ENCODE measurements at places on chromosomes 5 and 9. TPM values are rescaled to one million over a fixed set of nuclear protein-coding genes. Genes with fewer than 3 reads are reported as not detected.

DNA sequence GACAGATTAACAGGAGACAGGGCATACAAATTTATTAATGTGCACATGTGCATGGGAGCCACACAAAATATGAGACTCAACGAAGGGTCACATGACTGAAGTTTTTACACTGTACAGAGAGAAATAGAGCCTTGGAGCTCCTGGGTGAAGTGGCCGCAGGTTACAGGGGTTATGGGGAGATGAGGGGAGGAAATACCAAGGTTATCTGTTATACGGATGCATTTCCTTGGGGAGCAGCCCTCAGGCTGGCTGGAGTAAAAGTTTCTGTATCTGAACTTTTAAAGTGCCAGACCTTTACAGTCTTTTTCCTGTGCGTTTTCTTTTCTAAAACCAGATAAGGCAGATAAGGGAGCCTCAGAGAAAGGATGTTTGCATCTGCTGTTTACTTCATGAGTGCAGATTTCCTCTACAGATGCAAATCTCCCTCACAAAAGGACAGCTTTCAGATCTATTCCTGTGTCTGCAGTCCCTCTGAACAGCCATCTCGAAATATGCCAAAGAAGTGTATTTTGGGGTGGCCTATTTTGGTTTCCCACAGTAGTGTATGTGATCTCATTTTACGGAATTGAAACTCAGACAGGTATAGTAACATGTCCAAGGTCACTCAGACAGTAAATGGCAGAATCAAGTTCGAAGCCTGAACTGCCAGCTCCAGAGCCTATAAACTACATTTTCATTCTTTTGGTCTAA lies 139.3 kb upstream of the FBXL17 start:
- no peak for DNase-seq

- DNase-seq = no peak
These were observed 249.4 kb upstream of the TBCA start for GRCh38 chr5:78025540-78025939.

DNA sequence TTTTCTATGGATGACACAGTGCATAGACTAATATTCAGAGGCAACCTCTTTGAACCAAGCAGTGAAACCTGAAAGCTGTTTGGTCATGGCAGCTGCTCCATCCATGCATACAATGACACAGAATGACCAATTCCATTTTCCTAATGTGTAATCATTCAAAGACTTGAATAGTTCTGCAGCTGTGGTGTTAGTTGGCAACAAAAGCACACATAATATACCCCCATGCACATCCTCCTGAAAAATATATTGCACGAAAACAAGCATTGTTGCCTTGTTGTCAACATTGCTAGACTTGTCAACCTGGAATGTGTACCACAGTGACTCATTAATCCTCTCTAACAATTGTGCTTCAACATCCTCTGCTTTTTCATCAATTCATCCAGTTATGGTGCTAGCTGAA lies 71.0 kb upstream of the SEMA6A start:
- no peak for DNase-seq

- DNase-seq = no peak
These were observed 23.0 kb upstream of the MEIKIN start for GRCh38 chr5:131968396-131968954.

DNA sequence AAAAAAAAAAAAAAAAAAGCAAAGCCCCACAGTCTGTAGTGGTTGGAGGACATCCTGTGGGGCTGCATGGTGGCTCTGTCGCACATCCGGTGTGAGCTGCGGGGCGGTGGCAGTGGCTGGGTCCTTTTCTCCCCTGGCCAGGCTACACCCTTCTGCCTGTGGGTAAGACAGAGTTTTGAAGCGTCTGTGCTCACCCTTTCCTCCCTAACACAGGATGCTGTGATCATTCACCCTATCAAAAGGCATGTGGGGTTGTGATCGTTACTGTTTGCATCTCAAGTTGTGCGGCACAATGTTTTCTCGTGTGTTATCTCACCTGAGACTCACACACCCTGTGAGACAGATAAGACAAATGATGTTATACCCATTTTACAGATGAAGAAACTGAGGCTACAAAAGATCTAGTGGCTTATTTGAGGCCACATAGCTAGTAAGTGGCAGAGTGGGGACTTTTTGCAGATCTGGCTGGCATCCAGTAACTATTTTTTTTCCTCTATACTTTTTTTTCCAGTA lies 17.5 kb downstream of the IRF1 start:
- DNase-seq = peak; percentile 83

DNA sequence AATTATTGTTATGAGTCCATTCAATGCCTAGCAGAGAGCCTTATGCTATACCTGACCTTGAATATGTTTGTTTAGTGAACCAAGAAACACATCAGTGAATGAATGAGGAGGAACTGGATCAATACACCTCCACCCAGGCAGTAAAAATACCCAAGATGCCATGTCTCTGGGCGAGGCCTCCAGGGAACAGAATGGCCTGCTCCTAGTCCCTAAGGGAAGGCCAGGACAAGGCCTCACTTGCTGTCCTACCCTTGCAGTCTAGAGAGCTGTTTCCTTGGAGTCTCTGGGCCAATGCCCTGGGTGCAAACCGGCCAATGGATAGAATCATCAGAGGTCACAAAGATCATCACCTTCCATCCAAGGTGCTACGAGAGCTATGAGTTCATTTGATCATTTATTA lies 26.1 kb downstream of the TNIP1 start:
- DNase-seq = no peak

GRCh38 chr5:169450464-169450863 lies 133.1 kb upstream of the SPDL1 start:
- no peak for DNase-seq

TICAM2 gene
- total RNA-seq = 1.7 TPM

All from activated CD4-positive, alpha-beta T cell treated with anti-CD3 and anti-CD28 coated beads for 36 hours (primary cell).